ENCODE measurements at places on chromosomes 5 and 9.

DNA sequence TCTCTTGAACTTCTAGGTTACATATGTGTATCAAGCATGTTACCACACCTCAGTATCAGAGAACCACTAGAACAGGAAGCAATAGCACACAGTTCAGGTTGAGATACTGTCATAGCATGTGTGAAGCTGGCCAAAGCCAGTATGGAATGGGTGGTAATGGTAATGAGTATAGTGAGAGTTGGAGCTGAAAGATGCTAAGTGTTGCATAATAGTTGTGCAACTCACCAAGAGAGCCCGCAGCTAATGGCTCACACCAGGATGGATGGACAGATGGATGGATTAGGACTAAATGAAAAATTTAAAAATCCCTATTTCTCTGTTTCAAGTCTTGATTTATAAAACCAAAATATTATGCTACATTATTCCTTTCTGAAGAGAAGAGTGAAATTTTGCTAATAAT lies 53.4 kb upstream of the KCNN2 start:
- no peak for DNase-seq

DNA sequence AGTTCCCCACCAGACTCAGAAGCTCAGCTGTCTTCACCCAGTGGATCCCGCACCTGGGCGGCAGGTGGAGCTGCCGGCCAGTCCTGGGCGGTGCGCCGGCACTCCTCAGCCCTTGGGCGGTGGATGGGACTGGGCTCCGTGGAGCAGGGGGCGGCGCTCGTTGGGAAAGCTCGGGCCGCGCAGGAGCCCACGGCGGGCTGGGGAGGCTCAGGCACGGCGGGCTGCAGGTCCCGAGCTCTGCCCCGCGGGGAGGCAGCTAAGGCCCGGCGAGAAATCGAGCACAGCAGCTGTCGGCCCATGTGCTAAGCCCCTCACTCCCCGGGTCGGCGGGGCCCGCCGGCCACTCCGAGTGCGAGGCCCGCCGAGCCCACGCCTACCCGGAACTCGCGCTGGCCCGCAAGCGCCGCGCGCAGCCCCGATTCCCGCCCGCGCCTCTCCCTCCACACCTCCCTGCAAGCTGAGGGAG lies 560.0 kb downstream of the BRINP1 start:
- DNase-seq, result no peak

GRCh38 chr5:130198927-130199326 lies 294.7 kb downstream of the CHSY3 start:
- no peak for DNase-seq

GRCh38 chr5:53907827-53908226 lies 347.4 kb downstream of the NDUFS4 start:
- DNase-seq, result no peak

GRCh38 chr9:127121628-127122175 lies 733 bp downstream of the ANGPTL2 start:
- DNase-seq, result no peak
